ENCODE measurements at places on chromosomes 2 and 18. TPM values are rescaled to one million over a fixed set of nuclear protein-coding genes. Genes with fewer than 3 reads are reported as not detected.
A peak's percentile ranks its signal among the peaks of the same experiment; 100 is the strongest.

DNA sequence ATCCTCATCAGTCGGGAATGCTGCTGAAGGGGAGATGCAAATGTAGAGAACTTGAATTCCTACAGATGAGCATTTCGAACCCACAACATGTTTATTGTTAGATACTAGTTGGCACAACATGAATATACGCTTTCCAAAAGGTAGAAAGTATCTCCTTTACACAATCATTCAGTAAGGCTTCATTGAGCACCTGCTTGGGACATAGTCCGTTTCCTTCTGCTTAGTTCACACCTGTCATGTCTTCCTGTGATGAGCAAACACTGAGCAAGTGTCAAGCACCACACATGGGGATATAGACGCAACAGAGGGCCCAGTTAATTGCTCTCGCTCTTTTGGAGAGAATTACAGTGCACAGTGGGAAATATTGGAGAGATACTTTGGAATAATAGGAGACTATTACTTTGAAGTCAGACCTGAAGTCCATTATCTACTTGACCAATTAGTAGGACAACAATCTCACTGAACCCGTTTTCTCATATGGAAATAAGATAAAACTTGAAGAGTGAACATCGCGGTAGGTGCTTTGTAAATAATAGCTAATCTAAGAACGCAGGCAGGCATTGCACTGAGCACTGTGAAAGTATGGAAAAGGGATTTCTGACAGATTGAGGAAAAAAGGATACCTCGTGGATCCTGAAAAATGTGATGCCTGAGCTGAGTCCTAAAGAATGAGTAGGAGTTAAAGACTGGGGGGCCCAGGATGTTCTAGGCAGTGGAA, 1.2 kb downstream of the CPSF3 start:
- DNase-seq, result no peak

- DNase-seq, result no peak
Observed at GRCh38 chr2:189056200-189057106, 82.3 kb downstream of the COL3A1 start.

- peak; percentile 16 for DNase-seq
Observed at GRCh38 chr2:4992226-4992625, 700.0 kb upstream of the SOX11 start.

GRCh38 chr2:81670885-81671284, 1366.3 kb upstream of the LRRTM1 start:
- no peak for DNase-seq

GRCh38 chr2:110869472-110870446, 137.4 kb downstream of the ACOXL start:
- no peak for DNase-seq

- no peak for DNase-seq
Observed at GRCh38 chr2:20145497-20146193, 79.3 kb downstream of the SDC1 start.

- DNase-seq, result peak; percentile 95
Observed at GRCh38 chr2:136117909-136118818, at the start of gene CXCR4. CXCR4 (minus strand) TSS chr2:136118149; CDS start chr2:136118060, 89 bp downstream.

GRCh38 chr2:65018141-65018582, 29.0 kb downstream of the SLC1A4 start:
- DNase-seq, result no peak

DNA sequence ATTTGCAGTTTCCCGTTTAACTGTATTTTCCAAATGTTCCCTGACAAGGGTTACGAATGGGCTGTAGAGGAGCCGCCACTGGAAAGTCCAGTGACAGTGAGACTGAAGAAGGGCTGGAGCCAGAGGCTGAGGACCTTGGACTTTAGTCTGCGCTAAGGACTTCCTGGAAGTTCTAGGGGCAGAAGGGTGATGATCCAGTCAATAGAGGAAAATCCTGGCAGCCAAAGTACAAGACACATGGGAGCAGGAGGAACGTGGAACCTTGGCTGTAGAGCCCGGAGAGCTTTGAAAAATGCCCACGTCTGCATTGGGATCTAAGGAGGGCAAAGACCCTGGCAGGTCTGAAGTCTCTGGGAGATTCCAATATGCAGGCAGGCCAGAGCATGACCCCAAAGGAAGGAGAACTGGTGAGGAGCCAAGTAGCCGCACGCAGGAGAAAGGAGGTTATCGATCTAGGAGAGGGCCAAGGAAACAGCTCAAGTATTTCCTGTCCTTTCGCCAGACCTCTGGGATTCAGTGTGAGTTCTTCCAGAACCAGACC, 28.5 kb downstream of the MBP start:
- DNase-seq, result no peak

GRCh38 chr2:233417282-233417681, 63.0 kb downstream of the DGKD start:
- DNase-seq, result no peak

DNA sequence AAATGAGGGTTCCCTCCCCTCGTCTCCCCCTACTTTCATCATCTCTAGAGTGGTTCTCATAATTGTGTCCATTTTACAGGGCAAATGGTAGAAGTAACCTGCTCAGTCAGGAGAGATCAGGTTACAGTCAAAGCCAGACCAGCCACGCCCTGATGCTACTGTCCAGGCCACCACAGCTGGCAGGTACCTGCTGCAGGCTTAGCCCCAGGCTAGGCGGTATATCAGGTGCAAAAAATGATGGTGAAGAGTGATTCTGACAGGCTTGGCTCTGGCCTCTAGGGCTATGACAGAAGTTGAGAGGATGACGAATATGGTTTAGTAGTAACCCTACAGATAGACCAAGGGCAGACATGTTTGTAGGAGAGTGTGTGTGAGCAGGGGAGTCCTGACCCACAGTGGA, 67.1 kb downstream of the HAUS1 start:
- no peak for DNase-seq

DNA sequence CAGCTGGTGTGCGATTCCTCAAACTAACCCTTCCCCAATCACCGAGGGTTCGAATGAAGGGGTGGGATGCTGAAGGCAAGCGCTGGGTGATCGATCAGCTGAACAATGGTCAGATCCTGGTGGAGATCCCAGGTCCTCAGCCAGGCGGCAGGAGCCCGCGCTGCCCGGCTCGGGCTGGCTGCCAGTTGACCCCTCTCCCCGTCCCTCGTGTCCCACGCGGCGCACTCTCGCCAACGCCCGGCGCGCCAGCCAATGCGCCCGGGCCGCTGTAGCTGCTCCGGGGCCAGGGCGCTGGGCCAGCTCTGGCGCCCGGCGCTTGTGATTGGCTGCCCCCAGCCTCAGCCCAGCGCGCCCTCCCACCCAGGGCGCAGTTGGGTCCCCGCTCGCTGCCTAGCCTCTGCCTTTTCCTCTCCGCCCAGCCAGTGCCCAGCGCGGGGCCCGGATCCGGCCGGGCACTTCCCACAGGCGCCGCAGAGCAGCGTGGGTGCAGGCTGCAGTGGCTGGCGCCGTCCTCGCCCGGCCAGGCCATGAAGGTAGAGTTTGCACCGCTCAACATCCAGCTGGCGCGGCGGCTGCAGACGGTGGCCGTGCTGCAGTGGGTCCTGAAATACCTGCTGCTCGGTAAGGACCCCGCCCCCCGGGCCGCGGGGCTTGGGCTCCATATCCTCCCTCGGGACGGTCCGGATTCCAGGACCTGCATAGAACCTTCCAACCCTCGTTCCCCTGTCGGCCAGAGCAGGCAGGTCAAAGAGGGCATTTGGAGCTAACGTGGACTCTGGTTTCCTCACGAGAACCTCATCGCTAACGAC, at the start of gene MOGAT1:
Gene MOGAT1, plus strand, starts transcription at position 400 of the 809 bp plus-strand sequence. Its CDS starts 128 bp downstream, at position 528.
- DNase-seq, result peak; percentile 77

DNA sequence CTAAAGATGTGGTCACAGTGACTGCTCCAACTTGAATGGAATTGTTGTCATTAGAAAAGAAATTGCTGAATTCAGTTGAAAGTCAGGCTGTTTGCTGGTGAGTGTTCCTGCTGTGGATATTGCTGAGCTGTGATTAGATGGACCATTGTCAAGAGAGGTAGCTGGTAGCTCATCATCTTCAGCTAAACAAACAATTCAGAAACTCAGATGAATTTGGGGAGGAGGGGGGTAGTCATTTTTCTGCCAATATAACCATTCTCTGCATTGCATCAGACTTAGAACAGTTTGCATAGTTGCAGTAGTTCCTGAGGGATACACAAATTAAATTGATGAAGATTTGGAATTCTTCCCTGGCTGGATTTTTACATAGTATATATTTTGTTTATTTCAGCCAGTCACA, 108.3 kb downstream of the MTCL1 start:
- no peak for DNase-seq

DNA sequence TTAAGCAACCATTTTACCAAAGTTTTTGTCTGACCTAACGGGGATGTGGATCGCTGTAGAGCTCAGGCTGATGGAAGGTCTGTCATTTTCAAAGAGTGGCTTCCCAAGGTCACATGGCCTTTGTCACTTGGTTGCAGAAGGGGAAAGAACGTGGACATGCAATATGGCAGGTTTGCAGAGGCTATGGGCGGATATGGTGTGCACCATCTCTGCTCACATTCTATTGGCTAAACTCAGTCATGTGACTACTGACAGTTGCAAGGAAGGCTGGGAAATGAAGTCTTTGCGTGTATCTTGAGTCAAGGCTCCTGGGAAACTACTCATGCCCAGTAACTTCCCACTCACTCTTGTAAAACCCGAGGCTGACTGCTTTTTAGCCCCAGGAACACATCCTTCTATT, 96.8 kb downstream of the ST6GAL2 start:
- DNase-seq, result no peak

DNA sequence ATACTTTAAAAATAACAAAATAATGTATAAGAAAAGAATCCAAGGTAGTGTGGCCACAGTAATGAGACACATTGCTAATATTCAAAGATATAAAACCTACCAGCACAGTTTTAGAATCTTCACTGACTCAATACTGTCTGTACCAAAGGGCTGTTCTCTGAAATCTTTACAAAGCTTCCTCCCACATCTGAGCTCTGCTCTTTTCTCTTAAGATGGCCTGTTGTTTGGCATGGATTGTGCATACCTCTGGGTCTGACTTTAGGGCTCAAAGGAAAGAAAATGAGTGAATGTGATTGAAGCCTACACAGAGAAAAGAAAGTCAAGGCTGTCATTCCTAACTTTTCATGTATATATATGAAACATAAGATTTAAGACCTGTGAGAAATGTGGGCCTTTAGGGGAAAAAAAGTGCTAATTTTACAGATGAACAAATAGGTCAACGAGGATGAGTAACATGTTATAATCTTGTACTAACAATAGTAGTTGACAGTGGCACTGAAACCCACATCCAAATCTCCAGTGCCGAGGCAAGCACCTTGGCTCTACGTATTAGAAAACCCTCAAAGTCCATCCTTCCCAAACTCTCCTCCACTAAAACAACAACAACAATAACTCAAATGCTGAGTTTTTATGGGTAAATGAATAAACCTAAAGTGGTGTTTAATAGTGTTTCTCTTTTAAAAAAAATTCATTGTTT, 114.2 kb downstream of the ZNF521 start:
- no peak for DNase-seq

GRCh38 chr2:143600116-143600515, 470.9 kb downstream of the ARHGAP15 start:
- no peak for DNase-seq

- no peak for DNase-seq
Observed at GRCh38 chr2:31483246-31483645, 68.7 kb upstream of the XDH start.

DNA sequence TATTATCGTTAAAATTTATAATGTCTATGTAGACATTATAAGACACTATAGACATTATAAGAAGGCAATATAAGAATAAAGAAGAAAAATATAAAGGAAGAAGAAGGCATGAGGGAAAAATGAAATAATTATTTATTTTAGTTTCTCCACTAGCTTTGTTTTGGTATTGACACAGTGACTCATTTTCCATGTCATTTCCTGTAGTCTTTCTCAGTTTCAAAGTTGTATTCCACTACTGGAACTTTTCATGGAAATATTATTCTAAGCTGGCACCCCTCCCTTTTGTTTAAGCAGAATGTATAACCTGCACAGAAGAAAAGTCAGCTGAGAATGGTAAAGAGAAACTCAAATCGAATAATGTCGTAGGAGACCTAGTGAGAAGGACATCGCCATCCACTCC, 234.2 kb upstream of the NETO1 start:
- DNase-seq, result no peak

GRCh38 chr18:48109961-48110493, 179.6 kb upstream of the SMAD2 start:
- no peak for DNase-seq

GRCh38 chr18:64966667-64967066, 784.1 kb upstream of the CDH7 start:
- peak; percentile 46 for DNase-seq

GRCh38 chr2:1246239-1246638, 167.0 kb upstream of the TPO start:
- no peak for DNase-seq

GRCh38 chr2:159738509-159739390, 26.4 kb downstream of the MARCHF7 start:
- no peak for DNase-seq

DNA sequence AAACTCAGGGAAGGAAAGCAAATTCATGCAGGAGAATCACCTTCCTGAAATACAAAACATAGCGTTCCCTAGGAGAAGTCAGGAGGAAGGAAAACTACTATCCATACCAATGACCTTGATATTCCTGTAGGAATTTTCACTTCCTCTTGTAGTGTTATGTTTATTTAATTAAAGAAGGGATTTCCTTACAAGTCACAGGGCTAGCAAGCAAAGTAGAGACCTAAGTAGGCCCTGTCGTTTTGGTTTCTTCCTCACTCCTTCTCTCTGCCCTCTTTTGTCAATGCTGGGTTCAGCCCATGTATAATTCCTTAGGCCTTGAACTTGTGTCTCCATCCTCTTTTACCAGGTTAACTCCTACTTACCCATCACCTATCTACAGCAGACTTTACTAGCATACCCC, 435.2 kb upstream of the LRATD1 start:
- DNase-seq, result no peak

- DNase-seq, result peak; percentile 41
Observed at GRCh38 chr18:23207191-23207955, 72.1 kb downstream of the CABLES1 start.

DNA sequence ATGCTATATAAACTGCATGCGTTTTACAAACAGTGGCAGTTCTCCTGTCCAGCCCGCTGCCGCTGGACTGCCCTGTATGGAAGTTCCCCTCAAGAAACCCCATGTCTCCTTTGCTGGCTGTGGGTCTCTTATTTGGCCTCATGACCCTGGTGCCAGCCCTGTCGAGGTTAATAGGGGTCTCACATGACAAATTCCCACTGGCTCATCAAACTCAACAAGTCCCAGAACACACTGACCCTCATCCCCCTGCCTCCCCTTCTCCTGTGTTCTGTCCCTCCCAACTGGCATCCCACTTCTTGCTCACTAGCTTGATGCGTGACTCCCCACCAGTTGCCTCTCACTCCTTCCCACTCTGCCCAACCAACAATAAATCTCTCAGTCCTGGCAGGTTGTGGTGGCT, 137.6 kb upstream of the HS6ST1 start:
- no peak for DNase-seq

The FSHR gene
- total RNA-seq, result not detected

The TLX2 gene
- not detected for total RNA-seq

The LIMS1 gene
- 30.8 TPM for total RNA-seq

The WNT6 gene
- not detected for total RNA-seq

The EML6 gene
- total RNA-seq, result 1.6 TPM

The MYO5B gene
- total RNA-seq, result 6.7 TPM

The RSAD2 gene
- not detected for total RNA-seq

The PGAP1 gene
- 65.5 TPM for total RNA-seq

The PROM2 gene
- total RNA-seq, result 0.95 TPM

The GPR55 gene
- not detected for total RNA-seq

Measured in neural progenitor cell (in vitro differentiated cells).